Right ventricle myocardium superior (tissue), 1 donor: ENCODE measurements at places on chromosomes 11 and 22. TPM values are rescaled to one million over a fixed set of nuclear protein-coding genes. Genes with fewer than 3 reads are reported as not detected.

DNA sequence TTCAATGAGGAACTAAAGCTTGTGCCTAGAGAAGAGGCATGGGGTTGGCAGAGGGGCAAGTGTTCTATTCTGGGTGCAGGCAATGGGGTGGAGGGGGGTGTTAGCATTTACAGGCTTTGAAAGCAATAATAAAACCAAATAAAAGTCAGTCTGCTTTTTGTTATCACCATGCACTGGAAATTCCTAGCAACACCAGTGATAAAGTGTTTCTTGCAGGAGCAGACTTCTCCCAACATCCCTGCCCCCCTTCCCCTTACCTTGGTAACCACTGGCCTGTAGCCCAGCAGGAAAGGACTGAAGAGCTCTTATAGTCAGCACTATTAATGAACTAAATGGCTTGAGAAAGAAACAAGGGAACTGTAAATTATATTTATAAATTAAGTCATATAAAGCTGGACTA is 65.2 kb upstream of the SESN3 start:
- no peak for DNase-seq

GRCh38 chr11:35822815-35823495 is 120.9 kb upstream of the LDLRAD3 start:
- no peak for DNase-seq

The P4HA3 gene
- not detected for total RNA-seq

DNA sequence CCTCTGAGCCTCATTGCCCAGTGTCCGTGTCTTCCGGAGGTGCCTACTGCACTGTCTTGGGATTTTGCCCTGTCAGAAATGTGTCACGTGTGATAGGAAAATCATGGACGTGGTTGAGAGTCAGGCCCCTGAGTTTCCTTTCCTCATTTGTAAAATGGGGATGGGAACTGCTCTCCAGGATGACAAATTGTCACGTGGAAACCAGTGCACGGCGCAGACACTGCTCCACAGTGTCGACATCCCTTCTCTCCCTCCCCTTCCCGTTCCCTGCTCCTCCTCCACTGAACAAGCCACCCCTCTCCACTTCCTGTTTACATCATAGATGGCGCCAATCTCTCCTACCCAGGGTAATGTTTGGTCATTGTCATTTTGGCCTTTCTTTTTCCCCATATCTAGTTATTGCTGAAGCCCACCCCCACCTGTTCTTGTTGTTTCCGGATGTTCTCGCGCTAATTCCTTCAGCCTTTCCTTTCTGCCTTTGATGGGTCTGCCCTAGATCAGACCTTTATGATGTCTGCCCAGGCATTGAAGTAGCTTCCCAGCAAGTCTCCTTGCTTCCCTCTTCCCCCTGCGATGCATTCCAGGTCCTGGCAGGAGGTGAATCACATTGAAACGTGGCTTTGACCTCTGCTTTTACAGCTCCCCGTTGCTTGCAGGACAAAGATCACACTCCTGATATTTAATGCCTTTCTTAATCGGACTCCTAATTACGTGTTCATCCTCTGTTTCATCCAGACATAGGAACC is 91.8 kb downstream of the TBC1D22A start:
- peak; percentile 59 for DNase-seq

The CD3D gene
- total RNA-seq, result 0.62 TPM

DNA sequence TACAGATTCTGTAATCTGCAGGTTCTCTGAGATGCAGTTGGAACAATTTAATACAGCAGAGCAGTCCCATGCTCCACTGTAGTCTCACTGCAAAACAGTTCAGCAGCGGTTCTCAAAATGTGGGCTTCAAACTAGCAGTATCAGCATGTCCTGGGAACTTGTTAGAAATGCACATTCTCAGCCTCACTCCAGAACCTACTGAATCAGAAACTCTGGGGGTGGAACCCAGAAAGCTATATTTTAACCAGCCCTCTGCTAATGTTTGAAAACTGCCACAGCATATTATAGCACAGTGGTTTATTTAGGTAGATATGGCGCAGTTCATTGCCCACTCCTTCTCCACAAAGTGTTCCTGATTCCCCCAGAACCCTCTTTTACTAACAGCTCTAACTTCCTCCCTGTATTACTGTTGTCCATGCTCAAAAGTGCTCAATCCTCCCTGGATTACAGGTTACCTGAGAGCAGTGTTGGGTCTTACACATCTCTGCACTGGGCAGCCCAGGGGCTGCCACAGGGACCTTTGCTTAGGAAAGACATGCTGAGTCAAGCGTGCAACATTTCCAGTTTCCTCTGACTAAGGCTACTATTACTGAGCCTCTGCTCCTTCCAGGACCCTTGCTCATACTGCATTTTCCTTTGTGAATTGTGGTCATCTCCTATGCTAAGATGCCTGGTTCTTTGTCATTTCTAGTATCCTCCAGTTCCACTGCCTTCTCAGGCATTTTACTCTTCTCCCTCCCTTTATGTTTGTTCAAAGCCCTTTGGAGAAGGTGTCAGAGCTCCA is 7.7 kb upstream of the DGAT2 start:
- no peak for DNase-seq

GRCh38 chr11:3710485-3711259 is 39.5 kb upstream of the CHRNA10 start:
- no peak for DNase-seq

DNA sequence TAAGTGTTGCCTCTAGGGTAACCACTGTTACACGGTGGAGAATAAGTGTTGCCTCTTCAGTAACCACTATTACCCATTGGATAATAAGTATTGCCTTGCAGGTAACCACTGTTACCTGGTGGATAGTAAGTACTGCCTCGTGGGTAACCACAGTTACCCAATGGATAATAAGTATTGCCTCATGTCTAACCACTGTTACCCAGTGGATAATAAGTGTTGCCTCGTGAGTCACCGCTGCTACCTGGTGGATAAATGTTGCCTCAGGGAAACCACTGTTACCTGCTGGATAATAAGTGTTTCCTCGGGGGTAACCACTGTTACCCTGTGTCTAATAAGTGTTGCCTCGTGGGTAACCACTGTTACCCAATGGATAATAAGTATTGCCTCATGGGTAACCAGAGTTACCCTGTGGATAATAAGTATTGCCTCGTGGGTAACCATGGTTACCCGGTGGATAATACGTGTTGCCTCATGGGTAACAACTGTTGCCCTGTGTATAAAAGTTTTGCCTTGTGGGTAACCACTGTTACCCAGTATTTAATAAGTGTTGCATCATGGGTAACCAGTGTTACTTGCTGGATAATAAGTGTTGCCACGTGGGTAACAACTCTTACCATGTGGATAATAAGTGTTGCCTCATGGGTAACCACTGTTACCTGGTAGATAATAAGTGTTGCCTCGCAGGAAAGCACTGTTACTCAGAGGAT is 12.3 kb upstream of the NXPE4 start:
- DNase-seq, result no peak

GRCh38 chr11:31702966-31703365 is 108.2 kb downstream of the PAX6 start:
- no peak for DNase-seq

DNA sequence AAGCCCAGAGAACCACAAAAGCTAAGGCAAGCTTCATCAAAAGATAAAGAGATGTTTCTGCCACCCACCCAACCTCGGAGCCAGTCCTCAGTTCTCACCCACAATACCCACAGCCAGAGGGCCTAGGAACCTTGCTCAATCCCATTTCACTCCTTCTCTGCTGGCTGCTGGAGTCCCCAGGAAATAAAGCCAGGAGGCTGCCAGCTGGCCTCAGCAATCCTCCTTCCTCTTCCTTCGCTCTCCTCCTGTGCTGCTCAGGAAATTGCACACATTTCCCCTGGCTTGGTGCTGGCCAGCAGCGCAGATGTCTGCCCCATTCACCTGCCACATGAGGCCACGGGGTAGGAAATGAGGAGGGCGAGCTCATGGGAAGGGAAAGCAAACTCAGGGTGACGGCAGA is 91.8 kb upstream of the LDLRAD3 start:
- DNase-seq, result peak; percentile 65

The SYT7 gene
- total RNA-seq, result 23.7 TPM

- DNase-seq, result no peak
Measured at GRCh38 chr11:126791991-126792390, 208.6 kb downstream of the KIRREL3 start.

DNA sequence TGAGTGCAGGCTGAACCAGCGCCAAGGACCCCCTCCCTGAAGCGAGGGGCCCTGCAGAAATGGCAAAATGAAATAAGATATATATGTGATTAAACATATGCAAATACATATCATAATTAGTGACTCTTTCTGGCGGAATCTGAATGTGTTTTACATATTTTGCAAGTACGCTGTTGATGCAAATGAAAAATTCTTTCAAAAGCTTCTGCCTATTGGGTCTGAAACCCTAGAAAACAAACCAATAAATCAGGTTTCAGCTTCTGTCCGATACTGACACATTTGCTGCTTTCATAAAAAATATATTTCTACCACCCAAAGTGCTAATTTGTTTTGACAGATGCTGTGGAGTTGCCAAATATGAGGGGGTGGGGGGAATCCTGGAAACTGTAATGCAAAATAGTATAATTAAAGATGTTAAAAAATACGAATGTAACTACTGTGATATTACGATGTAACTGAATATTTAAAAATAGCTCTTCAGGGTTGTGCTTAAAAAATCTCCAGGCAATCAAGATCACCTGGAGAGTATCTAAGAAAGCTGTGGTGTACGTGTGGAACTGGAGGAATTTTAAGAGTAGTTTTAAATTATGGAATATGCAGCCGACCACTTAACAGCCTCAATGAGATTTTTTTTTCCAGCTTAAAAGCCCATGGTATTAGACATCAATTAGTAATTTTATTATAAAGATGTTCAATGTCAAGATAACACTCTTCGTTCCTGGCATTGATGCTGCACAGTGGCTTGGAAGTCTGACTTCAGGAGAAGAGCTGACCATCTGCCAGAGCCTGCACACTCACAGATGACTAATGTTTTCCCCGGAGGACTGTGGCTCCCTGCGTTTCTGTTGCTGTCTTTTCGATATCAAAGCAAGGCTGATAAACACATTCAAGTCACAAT is 122.2 kb upstream of the RCN1 start:
- no peak for DNase-seq

The EIF4G2 gene
- total RNA-seq, result 714 TPM

The TXNRD2 gene
- total RNA-seq, result 40.4 TPM

The CYP2D6 gene
- total RNA-seq, result not detected

DNA sequence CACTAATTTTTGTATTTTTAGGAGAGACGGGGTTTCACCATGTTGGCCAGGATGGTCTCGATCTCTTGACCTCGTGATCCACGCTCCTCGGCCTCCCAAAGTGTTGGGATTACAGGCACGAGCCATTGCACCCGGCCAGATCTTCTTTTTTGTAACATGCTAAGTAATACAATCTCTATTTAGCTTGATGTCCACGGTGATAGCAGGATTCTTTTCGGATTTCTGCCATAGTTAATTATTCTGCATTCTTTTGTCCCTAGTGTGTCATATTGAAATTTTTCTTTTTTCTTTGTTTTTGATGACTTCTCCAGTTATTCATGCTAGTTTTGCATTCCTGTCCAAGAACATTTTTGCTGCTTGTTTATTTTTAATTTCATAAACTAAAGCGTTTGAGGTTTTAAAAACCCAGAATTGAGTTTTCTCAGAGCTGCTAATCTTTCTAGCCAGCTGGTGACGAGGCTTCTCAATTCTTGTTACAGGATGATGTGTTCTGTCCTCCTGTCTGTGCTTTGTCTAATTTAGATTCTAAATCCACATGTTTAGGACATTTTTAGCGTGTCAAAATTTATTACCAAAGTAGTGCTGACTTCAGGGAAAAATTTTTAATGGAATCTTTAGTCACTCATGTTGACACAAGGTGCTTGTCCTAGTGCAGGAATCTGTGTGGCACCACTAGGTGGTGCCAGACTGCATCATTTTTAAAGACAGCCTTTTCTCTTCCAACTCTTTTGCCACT is 21.8 kb downstream of the NF2 start:
- peak; percentile 53 for DNase-seq

DNA sequence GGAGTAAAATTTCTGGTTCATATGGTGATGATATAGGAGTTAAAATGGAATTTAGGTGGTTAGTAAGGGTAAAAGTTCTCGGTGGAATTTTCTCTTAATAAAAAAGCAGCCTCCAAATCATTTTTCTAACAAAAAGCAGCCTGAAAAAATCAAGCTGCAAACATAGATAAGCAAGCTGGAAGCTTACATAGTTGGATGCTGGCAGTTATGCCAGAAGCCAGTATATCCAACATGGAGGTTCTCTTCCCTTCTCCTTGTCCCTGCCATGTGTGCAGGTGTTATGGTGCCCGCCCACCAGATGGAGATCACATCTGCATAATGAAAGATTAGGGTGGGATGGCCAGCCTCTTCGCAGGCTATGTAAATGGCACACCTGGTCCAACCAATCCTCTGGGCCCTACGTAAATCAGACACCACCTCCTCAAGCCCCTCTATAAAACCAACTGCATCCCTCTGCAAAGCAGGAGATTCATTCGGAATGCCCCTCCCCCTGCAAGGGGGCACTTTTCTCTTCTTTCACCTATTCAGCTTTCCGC is 22.4 kb downstream of the PIWIL3 start:
- no peak for DNase-seq

DNA sequence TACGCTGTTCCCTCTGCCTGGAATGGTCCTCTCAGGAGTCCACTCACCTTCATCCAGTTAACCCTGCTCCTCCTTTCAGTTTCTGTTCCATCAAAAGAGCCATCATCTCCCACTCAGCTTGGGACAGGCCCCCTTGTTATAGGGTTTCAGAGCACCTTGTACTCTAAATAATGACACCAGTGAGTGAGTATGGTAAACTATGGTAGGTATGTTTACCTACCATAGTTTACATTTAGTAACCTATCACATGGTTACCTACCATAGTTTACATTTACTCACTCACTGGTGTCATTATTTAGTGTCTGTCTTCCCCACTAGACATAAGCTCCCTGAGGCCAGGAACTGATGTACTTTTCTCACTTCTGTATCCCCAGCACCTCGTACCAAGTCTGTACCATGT is 130.2 kb upstream of the SESN3 start:
- no peak for DNase-seq

DNA sequence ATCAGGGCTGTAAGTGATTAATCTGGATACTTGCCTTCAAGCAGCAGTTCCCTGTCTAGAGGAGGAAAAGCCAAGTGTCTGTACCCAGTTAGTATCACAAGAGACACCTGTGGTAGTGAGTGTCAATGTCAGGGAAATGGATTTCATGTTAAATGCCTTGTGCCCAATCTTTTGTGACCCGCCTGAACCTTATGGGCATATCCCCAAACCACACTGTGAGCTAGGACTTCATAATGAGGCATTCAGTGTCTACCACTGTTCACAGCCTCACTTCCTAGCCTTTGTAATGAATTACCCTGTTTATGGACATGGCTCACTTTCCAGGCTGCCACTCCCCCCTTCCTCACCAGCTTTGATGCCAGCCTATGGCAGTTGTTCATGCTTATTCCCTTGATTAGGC is 125.1 kb downstream of the TRIM44 start:
- no peak for DNase-seq

The C11orf86 gene
- not detected for total RNA-seq

The ANGPTL5 gene
- 1.9 TPM for total RNA-seq

The C22orf15 gene
- not detected for total RNA-seq

- DNase-seq, result no peak
Measured at GRCh38 chr11:79466411-79466810, 25.6 kb upstream of the TENM4 start.

GRCh38 chr11:34330653-34331052 is 27.2 kb downstream of the ABTB2 start:
- DNase-seq, result no peak
